ENCODE measurements at places on chromosomes 5 and 9.

DNA sequence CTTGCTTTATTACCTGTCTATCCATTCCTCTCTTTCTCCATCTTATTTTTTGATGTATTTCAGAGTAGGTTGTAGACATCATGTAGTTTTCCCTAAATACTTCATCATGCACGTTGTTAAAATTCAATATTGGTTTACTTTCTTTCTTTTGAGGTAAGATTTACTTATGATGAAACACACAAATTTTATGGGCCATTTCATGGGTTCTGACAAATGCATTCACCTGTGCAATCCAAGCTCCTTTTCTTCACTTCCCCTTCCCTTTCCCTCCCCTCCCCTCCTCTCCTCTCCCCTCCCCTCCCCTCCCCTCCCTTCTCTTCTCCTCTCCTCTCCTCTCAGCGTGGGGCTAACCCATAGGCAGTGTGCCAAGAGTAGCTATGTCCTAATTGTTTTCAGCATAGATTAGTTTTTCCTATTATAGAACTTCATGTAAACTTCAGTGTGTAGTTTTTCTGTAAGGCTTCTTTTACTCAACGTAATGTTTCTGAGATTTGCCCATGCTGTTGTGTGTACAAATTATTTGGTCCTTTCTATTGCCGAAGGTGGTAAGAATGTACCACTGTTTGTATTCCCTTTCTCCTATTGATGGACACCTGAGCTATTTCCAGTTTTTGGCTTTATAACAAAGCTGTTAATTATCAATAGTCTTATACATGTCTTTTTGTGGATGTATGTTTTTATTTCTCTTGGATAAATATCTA lies 92.9 kb upstream of the CLINT1 start:
- no peak for DNase-seq

DNA sequence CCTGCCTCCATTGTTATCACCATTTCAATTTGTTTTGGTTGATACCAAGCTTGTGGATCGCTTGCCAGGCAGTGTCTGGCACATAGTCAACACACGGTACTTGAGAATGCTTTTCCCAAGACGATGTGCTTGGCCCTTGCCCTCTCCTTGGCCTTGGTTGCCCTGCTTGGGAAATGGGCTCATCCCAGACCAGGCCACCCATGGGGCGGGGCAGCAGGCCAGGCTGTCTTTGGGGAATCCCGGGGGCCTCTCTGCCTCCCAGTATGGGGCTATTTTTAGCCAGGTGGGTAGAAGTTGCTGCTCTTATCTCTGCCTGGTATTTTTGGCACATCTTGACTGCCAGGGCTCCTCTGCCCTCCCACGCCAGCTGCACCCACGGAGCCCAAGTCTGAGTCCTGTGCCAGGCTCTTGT lies 49.9 kb downstream of the LMX1B start:
- no peak for DNase-seq

DNA sequence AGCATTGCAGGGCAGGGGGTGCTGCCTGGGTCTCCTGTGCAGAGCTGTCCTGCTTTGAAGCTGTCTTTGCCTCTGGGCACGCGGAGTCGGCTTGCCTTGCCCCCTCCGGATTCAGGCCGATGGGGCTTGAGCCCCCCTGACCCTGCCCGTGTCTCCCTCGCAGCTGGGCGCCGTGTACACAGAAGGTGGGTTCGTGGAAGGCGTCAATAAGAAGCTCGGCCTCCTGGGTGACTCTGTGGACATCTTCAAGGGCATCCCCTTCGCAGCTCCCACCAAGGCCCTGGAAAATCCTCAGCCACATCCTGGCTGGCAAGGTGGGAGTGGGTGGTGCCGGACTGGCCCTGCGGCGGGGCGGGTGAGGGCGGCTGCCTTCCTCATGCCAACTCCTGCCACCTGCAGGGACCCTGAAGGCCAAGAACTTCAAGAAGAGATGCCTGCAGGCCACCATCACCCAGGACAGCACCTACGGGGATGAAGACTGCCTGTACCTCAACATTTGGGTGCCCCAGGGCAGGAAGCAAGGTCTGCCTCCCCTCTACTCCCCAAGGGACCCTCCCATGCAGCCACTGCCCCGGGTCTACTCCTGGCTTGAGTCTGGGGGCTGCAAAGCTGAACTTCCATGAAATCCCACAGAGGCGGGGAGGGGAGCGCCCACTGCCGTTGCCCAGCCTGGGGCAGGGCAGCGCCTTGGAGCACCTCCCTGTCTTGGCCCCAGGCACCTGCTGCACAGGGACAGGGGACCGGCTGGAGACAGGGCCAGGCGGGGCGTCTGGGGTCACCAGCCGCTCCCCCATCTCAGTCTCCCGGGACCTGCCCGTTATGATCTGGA lies 2.7 kb downstream of the CEL start:
- no peak for DNase-seq

- DNase-seq: no peak
Observed at GRCh38 chr9:96484521-96484931, 34.6 kb downstream of the HABP4 start.

GRCh38 chr5:32031089-32031488 lies 143.0 kb downstream of the GOLPH3 start:
- DNase-seq: no peak

GRCh38 chr5:137372773-137373160 lies 126.4 kb downstream of the SPOCK1 start:
- DNase-seq: no peak

All from NCI-H1417 treated with DMSO at 0.1 percent for 48 hours (cell line).